Lower leg skin (tissue), 4 donors: ENCODE measurements at places on chromosomes 4 and X.

DNA sequence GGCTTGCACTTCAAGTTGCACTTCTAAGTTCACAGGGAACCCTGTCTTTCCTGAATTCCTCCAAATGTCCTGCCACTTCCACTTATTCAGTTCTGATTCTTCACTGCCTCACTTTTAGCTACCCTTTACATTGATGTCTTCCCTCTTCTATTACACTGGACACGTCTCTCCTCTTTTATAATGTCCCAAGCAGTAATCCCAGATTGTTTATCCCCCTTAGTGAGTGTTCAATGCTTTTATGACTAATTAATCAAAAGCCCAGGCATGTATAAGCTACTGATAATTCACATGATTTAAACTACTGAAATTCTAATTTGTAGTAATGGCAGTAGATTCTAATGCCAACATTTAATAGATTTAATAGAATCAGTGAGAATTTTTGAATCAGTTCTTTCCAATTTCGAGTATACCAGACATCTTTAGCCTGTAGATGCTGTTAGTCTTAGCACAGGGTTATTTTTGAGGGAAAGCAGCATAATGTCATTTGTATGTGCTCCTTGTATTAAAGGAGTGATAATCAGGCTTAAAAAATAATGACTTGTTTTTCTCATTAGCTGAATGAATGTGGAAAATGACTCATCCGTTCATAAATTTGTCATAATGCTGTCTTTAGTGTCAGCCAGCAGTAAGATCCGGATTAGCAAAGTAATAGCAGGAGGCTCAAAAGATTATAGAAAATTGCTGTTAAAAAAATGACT, 703.1 kb downstream of the CENPC start:
- DNase-seq, result no peak

- peak; percentile 83 for DNase-seq
These were observed 48.2 kb upstream of the KLF3 start for GRCh38 chr4:38615847-38616246.

- no peak for DNase-seq
These were observed 87.7 kb downstream of the FBXW7 start for GRCh38 chr4:152448038-152448707.

GRCh38 chrX:133980406-133980805, 5.0 kb downstream of the GPC3 start:
- no peak for DNase-seq

DNA sequence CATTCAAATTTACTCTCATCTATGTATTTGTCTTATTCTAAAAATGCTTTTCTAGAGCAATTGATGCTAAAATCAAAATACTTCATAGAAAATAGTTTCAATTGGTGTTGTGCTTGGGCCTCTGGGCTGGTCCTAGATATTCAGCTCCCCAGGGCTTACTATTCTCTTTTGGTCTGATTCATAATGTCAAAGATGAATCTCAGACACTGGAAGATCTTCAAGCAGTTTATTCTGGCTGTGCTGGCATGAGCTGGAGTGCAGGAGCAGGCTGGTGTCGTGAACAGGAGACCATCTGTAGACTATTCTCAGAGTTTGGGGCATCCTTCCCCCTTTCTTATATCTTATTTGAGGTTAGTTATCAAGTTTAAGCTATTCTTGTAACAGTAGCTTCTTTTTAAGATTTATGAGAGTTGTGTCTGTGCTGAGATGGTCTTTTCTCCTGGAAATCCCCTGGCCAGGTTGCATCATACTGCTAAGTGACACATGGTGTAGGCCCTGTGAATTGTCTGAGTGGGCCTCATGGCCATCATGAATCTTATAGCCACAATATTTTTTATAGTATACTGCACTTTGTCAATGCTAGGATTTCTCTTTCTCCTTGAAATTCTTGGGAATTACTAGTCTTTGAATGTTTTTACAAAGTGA, 1624.0 kb upstream of the IGFBP7 start:
- DNase-seq, result no peak

DNA sequence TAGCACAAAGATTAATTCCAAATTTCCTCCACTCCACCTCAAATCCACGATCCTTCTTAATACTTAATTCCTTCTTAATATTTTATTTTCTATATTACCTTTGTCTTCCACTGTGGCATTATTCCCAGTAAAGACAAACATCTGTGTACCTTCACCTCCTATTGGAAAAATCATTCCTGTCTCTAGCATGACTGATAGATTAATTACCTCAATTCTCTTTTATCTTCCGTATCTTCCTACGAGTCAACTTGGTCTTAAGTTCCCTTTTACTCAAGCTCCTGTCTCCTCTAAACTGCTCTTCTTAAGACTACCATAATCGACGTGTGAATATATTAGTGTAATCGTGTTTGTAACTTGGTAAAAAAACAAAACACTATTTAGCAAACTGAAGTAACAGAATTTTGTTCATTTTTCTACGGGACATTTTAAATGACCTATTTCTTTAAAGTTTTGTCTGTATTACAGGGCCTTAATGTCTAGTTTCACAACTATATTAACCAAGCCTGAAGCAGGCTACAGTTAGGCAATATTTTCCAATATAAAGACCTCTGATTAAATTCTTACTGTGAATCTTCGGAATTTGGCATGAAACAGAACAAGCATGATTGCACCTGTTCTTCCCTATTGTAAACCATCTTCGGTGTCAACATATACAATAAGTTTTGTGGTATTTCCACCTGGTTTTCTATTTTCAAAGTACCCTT, 1.1 kb upstream of the USP38 start:
- no peak for DNase-seq

DNA sequence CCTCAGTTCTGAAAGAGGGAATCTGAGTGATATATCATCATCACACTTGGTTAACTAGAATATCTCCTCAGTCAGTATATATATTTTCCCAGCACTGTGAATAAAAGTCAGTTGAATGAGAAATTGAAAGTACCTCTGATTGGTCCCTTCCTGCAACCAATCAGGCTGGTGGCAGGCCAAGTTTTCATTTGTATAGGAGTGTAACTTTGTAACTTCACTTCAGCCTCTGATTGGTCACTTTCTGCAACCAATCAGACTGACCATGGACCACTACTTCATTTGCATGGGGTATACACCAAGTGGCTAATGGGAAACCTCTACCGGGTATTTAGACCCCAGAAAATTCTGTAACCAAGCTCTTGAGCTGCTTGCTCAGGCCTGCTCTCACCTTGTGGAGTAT, 2.0 kb upstream of the PGK1 start:
- DNase-seq, result no peak

GRCh38 chr4:86831262-86832130, 17.7 kb downstream of the SLC10A6 start:
- no peak for DNase-seq

GRCh38 chr4:15702941-15703403, at the start of gene BST1:
BST1 (plus strand) TSS chr4:15703065; CDS start chr4:15703145, 80 bp downstream.
- peak; percentile 93 for DNase-seq

DNA sequence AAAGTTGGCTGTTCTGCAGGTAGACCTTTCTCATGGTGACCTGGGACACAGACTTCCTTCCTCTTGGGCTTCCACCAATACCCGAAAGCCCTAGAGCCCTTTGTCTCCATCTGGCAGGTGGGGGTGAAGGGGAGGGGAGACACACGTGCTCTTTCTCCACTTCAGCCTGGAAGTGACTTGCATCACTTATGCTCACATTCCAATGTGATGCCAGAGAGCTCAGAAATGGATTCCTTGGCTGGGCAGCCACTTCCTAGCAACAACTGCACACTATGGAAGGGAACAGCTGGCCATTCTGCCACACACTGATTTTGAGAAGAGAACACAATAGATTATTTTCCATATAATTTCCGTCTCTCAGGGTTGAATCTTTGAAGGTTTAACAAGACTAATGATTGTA, 36.3 kb downstream of the C4orf51 start:
- no peak for DNase-seq

- DNase-seq, result no peak
These were observed 75.4 kb downstream of the FBXW7 start for GRCh38 chr4:152460488-152460887.

DNA sequence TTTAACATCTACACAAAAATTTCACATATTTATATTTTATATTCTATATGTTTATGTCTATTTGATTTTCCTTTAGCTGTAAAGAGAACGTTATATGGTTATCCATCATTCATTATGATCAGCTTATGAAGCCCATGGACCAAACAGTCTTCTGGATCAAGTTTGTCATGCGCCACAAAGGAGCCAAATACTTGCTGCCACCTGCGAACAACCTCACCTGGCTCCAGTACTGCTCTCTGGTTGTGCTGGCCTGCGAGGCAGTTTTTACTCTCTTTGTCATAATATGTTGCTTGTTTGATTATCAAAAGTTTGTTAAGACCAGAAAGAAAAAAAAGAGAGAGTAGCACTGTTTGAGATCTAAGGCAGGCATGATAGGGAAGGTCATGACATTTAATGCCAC, 38.2 kb downstream of the UGT2B7 start:
- DNase-seq, result no peak

DNA sequence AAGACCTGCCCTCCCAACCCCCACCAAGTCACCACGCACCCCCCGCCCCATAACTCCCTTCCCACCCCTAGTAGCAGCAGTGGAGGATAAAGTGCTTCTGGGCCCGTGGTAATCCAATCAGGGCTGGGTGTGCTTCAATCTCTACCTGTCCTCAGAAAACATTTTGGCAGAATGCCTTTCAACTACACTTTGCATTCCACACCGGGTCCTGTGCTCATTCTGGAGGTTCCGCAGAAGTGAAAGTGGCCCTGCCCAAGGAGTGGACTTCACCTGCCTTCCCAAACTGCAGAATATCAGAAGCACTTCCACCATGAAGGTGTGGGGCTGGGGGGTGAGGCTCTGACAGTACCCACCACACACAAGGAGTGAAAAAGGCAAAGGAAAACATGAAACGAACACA, 322.3 kb downstream of the DHX15 start:
- no peak for DNase-seq

- DNase-seq, result no peak
These were observed 13.7 kb upstream of the DTHD1 start for GRCh38 chr4:36267486-36268268.

- no peak for DNase-seq
These were observed 85.4 kb upstream of the IGFBP7 start for GRCh38 chr4:57195622-57196021.

DNA sequence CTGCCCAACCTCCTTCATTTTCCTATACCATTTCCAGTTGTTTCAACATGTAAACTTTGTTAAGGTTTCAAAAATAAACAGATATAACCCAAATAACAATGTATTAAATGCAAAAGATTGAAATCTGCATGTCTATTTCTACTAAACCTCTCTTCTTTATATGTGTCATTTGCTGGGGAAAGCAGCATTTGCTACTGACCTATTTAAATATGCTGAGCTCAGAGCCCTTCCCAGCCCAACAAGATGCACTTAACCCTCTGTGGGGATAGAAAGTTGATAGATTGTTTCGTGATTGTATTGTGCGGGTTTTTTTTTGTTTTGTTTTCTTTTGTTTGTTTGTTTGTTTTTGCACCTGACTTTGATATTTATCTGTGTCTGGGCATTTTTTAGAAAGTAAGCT, 139.5 kb downstream of the UCHL1 start:
- no peak for DNase-seq

DNA sequence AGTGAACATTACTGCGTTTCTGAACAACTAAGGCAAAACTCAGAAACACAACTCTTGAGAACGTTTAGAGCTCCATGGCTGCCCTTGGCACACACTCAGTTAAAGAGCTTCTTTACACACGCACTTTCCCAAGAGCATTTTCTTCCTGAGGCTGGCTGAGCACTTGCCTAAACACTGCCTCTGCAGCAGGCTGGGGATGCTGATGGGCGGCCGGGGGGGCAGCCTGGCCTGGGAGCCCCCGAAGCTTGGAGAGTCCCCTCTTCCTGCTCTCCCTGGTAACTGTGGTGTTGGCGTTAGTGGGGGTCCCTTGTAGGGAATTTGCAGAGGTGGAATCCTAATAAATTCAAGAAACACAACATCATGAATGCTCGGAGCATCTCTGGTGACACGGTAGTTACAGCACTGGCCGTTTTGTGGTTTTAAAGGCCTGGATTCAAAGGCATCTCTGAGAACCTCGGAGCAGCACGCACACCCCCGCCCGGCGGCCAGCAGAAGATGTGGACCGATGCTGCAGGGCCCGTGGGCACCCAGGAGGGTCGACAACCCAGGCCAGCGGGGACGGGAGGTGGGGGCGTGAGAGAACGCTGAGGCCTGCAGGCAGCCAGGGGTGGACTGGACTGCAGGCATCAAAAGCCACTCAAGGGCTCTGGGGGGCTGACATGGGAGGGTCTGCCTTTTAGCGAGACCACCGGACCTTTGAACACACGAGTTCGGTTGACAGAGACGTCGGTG, 45.4 kb downstream of the FGFRL1 start:
- no peak for DNase-seq

DNA sequence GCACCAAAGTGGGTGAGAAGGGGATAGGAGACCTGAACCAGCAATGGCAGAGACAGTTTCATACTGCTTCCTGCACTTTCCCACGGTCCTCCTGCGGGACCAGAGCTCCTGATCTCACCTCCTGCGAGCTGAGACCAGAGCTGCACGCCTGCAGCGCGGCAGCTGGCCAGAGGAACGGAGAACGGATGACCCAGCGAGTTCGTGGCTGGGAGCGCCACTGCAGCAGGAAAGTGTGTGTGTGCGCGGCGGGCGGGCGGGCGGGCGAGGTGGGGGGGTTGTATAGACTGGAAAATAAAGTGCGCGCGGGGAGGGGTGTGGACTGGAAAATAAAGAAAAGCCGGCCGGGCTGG, 16.5 kb downstream of the MCF2 start:
- no peak for DNase-seq

- no peak for DNase-seq
These were observed 53.6 kb downstream of the BLTP1 start for GRCh38 chr4:122205687-122206086.

DNA sequence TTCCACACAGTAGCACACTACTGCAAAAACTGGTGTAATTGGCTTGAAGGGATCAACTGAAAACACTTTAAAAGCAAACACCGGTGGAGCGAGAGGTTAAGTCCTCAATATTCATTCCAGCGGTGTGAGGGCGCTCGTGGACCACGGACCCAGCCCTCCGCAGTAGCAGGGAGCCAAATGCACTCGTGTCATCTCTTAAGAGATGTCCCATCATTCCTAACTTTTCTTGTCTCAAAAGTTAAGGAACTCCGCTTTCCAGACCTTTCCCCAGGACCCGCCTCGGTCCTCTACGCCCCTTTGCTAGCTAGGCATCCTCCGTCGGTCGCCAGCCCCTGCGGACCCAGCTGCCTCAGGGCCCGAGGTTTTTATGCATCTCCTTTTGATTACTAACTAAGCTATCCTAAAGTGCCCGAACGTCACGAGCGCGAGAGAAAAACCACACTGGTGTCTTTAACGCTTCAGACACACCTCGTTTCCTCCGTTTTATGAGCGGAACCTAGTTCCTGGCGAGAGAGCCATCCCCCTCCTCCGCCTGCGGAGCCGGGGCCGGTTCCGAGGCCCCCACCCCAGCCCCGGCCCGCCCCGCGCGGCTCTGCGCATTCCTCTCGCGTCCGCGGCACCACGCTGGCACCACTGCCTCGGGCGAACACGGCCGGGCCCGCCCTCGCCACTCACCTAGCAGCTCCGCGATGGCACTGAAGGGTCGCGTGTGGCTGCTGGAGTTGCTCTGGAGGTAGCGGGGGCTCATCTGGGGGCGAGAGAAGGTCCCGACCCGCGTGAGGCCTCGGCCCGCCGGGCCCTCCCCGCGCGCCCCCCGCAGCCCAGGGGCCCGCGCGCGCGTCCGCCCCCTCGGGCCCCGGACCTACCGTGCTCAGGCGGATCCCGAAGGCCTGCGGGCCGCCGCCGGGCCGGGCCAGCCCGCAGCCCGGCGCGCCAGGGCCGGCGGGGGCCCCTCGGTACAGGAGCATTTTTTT, 723 bp downstream of the MORC4 start:
- DNase-seq, result peak; percentile 22

GRCh38 chr4:185369731-185370130, 26.0 kb downstream of the LRP2BP start:
- no peak for DNase-seq

GRCh38 chr4:56261027-56261426, 126.3 kb downstream of the AASDH start:
- DNase-seq, result no peak

- no peak for DNase-seq
These were observed 445.5 kb upstream of the SPANXN1 start for GRCh38 chrX:144801786-144802185.
